GM23248 (cell line): ENCODE measurements at places on chromosomes 2 and 18. TPM values are rescaled to one million over a fixed set of nuclear protein-coding genes. Genes with fewer than 3 reads are reported as not detected.

COLEC11 gene
- not detected in 2 replicates for total RNA-seq

RTP5 gene
- total RNA-seq = not detected in 2 replicates

- DNase-seq = no peak
Observed at GRCh38 chr2:8477552-8478470, 204.0 kb upstream of the ID2 start.

DNA sequence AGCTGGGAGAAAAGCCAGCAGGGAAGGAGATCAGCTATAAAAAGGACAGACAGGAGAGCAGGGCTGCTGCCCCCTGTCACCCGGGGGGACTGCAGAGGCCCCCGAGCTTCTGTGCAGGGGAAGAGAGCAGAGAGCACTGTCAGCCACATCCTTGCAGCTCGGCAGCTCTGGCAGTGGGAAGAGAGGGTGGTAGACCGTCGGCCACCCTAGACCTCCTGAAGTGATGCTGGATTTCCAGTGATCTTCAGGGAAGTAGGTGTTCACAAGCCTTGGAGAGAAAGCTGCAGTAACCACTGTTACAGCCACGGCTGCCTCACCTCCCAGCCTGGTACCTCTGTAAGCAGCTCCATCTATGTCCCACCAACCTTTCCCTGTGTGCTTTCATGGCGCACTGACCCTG lies 134.9 kb downstream of the TFCP2L1 start:
- no peak for DNase-seq

DNA sequence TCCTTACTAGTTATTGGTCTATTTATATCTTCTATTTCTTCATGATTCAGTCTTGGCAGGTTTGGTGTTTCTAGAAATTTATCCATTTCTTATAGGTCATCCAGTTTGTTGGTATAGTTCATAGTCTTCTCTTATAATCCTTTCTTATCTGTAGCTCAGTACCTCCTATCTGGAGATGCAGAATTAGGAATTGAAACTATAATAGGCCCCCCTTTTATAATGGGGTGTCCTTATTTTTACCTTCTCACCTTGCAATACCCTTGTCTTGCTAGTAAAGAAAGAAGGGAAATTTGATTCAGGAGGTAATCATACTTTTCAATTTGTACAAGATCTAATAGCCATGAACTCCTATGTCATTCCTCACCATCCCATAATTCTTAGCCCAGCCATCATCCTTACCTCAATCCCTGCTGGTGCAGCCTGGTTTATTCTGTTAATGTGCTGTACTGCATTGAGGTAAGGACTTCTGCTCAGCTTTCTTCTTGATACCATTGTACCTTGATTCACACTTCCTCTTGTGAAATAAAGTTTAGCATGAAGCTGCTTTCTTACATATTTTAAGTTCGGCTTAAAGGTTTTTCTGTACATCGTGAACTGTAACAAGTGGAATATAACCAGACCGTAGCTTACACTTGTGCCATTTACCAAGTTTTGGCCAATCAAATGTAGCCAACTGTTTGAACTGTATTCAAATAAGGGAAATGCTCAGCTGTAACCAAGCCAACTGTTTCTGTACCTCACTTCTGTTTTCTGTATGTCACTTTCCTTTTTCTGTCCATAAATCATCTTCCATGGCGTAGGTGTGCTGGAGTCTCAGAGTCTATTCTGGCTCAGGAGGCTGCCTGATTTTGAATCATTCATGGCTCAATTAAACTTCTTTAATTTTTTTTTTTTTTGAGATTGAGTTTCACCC lies 40.1 kb upstream of the PTH2R start:
- no peak for DNase-seq

- peak; percentile 37 for DNase-seq
Observed at GRCh38 chr2:196088203-196088602, 19.6 kb upstream of the DNAH7 start.

DNA sequence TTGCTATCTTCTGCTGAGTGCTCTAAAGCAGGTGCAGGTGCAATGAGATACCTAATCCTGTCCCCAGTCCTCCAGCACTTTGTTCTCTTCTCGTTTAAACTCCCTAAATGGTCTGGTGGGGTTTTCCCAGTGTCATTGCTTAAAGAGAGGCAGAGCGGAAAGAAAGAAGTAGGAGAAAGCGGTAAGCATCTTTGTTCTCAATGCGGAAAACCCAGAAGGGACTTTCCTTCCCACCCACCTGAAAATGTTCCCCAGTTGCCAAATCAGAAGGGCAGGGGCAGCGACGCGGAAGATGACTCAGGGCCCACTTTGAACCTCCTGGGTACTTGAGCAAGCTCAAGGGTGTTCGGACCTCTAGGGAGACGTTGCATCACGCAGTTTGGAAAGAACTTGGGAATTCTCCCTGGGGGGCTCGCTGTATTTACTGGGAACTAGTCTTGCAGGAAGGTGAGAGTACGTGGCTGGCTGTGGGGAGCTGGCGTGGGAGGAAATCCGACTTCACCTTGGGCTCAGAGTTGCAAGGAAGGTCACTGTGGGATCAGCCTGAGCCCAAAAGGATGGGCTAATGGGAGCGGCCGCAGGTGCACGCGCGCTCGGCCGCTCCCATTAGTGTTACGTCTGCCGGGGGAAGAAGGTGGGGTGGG lies 589 bp upstream of the SGPP2 start:
- DNase-seq = no peak

GRCh38 chr18:13613591-13614501 lies 112.5 kb downstream of the FAM210A start:
- DNase-seq = no peak
